ENCODE measurements at places on chromosomes 5 and 9. TPM values are rescaled to one million over a fixed set of nuclear protein-coding genes. Genes with fewer than 3 reads are reported as not detected.

Gene PHF24
- not detected for total RNA-seq

Gene GPR150
- 0.05 TPM for total RNA-seq

DNA sequence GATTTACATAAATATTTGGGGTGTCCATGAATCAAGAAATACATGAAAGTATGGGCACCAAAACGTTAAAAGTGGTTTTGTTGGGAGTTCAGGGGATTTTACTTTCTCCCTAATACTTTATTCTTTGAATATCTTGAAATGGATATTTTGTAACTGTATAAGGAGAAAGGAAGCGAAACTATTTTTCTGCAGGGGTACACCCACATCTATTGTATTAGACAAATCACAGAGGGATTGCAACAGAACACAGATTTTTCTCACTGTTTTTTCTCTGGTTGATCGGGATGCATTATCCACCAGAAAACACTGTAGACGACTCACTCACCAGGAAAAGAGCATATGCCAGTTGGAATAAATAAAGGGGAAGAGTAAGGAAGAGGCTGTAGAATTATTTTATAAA is 1.2 kb upstream of the RABGAP1 start:
- DNase-seq, result no peak

DNA sequence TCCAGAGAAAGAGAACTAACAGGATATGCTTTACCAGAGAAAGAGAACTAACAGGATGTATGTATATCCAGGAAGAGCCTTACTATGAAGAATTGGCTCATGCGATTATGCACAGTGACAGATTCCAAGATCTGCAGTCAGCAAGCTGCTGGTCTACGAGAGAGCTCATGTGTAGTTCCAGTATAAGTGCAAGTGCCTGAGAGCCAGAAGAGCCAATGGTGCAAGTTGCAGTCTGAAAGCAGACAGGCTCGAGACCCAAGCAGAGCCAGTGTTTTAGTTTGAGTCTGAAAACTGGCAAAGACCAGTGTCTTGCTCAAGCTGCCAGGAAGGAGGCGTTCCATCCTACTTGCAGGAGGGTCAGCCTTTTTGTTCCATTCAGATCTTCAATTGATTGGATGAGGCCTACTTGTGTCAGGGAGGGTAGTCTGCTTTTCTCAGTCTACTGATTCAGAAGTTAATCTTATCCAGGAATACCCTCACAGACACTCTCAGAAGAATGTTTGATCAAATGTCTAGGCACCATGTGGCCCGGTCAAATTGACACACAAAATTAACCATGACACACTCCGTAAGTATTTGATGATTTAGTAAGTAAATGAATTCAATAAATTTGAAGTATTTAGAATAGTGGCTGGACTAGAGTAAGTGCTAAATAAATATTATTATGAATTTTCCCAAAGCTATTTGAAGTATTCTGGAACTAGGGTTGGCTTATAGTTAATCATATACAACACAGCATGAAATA is 372.1 kb upstream of the SGCD start:
- no peak for DNase-seq

Gene DMRTA1
- 0.05 TPM for total RNA-seq

Gene FAM221B
- total RNA-seq, result not detected

Gene ZFP2
- 1.0 TPM for total RNA-seq

- DNase-seq, result peak; percentile 54
Measured at GRCh38 chr5:130871346-130872086, 293.5 kb downstream of the HINT1 start.

GRCh38 chr5:82168294-82168693 is 109.9 kb downstream of the RPS23 start:
- DNase-seq, result no peak

- DNase-seq, result peak; percentile 63
Measured at GRCh38 chr5:103258957-103259704, 568 bp downstream of the MACIR start.

Gene GLT6D1
- not detected for total RNA-seq

GRCh38 chr5:178322736-178323540 is 90.3 kb upstream of the PHYKPL start:
- DNase-seq, result no peak

DNA sequence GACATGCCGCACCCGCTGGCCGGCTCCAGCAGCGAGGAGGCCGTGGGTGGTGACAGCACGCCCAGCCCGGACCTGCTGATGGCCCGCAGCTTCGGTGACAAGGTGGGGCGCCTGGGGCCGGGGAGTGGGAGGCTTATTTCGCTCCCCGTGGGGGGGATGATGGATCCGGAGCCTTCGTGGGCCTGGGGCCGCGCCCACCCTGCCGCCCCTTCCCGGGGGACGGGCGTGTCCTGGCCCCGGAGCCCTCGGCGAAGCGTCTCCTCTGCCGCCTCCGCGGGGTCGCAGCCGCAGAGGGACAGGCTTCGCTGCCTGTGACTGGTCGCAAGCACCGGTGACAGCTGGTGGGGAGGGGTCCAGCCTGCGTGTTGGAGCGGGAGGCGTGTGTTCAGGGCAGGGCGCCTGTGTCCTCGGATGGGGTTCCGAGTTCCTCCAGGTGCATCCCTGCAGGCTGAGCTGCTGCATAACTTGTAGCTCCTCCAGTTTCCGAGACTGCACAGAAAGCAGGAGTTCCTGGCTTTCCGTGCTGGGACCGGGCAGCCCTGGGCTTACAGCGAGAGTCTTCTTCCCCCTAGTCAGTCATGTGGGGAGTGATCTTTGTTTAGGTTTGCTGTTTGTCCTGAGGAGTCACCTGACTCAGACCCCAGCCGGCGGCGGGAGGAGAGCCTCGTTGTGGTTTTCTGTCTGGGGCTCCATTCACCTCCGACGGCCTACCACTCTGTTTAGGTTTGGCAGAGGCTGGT is 666 bp downstream of the SNX30 start:
- DNase-seq, result peak; percentile 56

Gene DRD1
- total RNA-seq, result not detected

GRCh38 chr9:38043931-38044623 is 24.9 kb downstream of the SHB start:
- DNase-seq, result no peak

DNA sequence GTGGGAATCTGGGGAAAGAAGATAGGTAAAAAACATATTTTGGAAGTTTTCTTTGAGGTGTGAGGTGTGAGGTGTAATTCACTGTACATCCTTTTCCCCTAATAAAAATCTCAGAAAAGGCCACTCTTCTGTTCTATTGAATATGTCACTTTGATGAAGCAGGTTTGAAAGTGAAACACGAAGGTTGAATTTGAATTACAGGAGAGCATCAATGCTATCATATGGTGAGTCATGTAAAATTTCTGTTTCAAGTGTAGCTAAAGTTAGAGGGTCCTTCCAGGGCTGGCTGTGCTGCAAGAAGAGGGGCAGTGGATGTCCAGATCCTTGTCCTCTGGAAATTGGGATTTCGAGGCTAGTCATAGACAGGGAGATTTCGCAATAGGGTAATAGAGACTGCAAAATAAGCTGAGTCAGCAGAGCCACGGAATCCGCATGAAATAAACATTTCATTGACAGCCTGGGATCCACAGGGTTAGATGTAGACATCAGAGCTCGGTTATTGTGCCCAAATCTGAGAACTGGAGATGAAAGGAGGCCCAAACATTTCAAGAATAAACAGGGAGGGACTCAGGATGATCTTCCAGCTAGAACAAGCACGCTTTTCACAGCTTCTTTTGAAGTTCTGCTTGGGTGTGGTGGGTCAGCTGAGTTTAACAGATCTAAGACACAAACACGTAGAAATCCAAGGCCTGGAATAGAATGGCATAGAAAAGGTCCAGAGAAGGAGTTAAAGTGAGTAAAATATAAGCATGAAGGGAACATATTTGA is 194.4 kb upstream of the CDKN2B start:
- no peak for DNase-seq

DNA sequence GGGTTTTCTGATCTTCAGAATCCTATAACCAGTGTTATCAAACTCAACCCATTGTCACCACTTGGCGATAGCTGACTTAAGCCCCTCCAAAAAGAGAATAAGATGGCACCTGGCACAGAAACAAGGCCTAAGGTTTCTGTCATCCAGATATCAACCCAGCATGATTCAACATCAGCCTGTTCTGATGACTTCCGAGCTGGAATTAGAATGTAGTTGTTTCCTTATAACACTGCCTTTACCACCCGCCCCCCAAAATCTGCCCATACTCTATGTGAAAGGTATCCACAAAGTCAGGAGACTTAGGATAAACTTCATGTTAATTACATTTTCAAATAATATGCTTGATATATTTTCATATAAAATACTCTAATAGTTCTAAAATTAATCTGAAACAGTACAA is 5.2 kb downstream of the KLF9 start:
- no peak for DNase-seq

- DNase-seq, result peak; percentile 78
Measured at GRCh38 chr9:92147030-92147851, 32.0 kb upstream of the SPTLC1 start.

Gene LHX6
- total RNA-seq, result 27.4 TPM

DNA sequence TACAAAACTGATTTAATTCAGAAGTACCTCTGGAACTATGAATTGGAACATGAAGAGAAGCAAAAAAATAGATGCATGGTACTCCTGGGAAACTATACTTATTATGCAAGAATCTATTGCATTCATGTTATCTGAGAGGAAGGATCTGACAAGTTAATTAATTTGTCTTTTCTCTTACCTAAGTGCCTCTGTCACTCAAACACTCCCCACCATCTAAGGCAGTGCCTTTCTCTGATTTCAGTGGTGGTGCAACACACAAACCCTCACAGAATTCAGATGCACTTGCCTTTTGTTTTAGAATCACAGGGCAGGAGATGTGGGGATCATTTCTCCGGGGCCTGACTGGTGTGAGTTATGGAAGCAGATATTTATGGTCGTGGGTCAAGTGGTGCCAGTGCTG is 52.5 kb upstream of the C9orf72 start:
- DNase-seq, result no peak

Gene FOXD4
- total RNA-seq, result 0.17 TPM

DNA sequence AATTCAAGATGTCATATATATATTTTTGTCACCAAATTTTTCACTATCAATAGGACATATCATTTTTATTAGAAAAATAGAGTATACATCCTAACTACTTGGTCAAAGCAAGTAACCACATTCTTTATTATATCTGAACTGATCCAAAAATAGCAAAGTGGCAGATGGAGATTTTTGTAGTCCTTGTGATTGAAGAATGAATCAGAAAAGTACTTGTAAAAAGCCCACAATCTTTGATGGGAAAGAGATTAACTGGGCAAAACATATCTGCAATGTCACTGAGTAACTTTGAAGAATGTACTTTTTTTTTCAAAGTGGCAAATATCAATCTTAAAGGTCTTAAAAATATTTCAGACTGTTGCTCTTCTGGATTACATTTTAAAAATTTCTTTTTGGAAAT is 1040.6 kb upstream of the SEMA6A start:
- DNase-seq, result no peak

DNA sequence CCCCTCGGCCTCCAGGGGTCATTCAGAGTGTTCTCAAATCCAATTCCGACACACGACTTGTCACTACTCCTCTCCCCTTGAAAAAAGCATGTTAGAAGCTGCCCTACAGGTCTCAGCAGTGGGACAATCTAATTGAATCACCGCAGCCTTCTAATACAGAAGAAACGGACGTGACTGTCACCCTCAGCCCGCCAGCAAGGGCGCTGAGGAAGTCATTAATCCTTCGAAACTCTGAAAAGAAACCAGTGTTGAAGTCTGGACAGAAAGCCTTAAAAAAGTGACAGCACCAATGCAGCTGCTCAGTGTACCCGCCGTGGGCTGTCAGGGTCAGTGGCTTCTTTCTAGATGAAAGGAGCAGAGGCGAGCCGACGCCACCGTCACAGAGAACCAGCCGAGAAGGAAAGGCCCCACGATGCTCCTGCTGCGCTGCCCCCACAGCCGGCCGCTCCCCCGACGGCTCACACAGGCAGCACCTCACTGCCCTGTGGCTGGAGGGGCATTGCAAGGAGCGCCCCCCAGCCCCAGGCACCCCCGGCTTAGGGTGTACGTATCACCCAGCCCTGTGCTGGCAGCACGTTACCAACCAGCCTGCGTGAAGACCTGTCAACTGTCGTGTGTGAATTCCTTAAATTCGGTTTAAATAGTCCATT is 5.7 kb downstream of the BRD3OS start:
- no peak for DNase-seq

DNA sequence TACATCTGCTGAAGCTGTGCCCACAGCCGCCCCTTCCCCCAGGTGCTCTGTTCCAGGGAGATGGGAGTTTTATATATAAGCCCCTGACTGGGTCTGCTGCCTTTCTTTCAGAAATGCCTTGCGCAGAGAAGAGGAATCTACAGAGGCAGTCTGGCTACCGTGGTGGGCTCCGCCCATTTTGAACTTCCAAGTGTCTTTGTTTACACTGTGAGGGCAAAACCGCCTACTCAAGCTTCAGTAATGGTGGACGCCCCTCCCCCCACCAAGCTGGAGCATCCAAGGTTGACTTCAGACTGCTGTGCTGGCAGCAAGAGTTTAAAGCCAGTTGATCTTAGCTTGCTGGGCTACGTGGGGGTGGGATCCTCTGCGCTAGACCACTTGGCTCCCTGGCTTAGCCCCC is 41.3 kb downstream of the RANBP17 start:
- DNase-seq, result no peak

Gene RNF208
- total RNA-seq, result 0.14 TPM

Gene CDH9
- not detected for total RNA-seq

- DNase-seq, result no peak
Measured at GRCh38 chr5:61385627-61386026, 53.6 kb downstream of the ZSWIM6 start.

Gene LCN10
- total RNA-seq, result not detected

DNA sequence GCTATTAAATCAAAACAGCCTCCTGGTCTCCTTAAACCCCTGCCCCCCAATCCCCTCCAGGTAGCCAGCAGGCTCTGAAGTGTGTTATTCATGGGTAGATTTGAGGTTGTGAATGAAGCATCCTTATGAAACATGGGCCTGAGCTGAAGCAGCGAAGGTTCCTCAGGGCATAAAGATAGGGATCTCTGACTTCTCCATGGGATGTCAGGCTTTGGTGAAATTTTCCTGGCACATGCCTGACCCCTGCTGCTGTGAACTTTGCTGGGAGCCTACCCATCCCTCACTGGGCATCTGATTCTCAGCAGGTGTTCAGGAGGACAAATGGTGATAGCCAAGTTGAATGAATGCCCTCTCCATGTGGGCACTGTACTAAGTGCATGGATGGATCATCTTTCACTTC is 250.3 kb downstream of the ASTN2 start:
- no peak for DNase-seq

DNA sequence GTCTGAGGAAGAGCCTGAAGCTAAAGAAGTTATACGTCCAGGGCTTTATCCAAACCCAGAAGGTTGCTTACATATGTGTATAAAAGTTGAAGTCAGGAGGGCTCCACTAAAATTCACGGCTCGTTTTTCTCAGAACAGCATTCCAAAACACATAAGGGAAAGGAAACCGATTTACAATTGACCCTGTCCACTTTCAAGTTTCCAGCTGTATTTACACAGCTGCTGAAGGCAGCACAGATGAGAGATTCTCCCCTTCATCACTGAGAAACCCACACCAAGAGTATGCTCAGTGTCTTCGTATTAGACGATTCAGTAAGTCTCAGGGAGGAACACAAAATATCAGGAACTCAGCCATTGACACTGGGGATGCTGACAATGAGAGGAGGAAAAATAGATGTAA is 5.9 kb upstream of the NREP start:
- peak; percentile 15 for DNase-seq

GRCh38 chr5:56480078-56480704 is 247.1 kb upstream of the ANKRD55 start:
- DNase-seq, result no peak

Gene IL4
- total RNA-seq, result not detected

All from dermis blood vessel endothelial cell (primary cell).